ENCODE measurements at places on chromosomes 7 and 10. TPM values are rescaled to one million over a fixed set of nuclear protein-coding genes. Genes with fewer than 3 reads are reported as not detected.

The AMPH gene
- not detected for total RNA-seq

The CADPS2 gene
- not detected for total RNA-seq

The PSTK gene
- total RNA-seq: 8.0 TPM

The RBP3 gene
- total RNA-seq: not detected

The GNG11 gene
- total RNA-seq: not detected

The RPEL1 gene
- total RNA-seq: not detected

The STOX1 gene
- 19.8 TPM for total RNA-seq

The PSD gene
- total RNA-seq: 0.61 TPM

The C10orf53 gene
- total RNA-seq: not detected

The GJD4 gene
- not detected for total RNA-seq

The CYP26C1 gene
- total RNA-seq: 0.30 TPM

The SCIN gene
- not detected for total RNA-seq

The MMP21 gene
- not detected for total RNA-seq

The ZNF488 gene
- total RNA-seq: not detected

The HABP2 gene
- not detected for total RNA-seq

The PAPOLB gene
- not detected for total RNA-seq

The AGAP9 gene
- 12.0 TPM for total RNA-seq

The DRGX gene
- not detected for total RNA-seq

The BAG3 gene
- total RNA-seq: 0.97 TPM
